ENCODE measurements at places on chromosomes 3 and 15.
A peak's percentile ranks its signal among the peaks of the same experiment; 100 is the strongest.

DNA sequence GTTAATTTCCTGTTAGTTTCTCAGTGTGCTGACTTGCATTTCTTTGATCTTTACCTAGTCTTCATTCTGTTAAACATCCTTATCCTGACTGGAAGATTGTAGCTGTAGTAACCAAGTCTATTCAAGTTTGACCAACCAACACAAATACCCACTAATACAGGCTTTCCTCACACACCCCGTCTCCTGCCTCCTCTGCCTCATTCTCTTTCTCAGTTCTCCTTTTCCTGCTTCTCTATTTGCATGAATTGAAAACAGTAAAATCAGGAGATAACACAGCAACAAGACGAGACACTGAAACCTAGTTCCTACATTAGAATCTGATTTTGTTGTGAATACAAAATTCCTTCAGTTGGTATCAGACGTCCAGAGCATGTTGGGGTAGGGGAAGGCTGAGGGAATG lies 116.9 kb upstream of the ARPP21 start:
- no peak for DNase-seq

- no peak for DNase-seq
These were observed 154.9 kb upstream of the ANKRD28 start for GRCh38 chr3:15952543-15953175.

DNA sequence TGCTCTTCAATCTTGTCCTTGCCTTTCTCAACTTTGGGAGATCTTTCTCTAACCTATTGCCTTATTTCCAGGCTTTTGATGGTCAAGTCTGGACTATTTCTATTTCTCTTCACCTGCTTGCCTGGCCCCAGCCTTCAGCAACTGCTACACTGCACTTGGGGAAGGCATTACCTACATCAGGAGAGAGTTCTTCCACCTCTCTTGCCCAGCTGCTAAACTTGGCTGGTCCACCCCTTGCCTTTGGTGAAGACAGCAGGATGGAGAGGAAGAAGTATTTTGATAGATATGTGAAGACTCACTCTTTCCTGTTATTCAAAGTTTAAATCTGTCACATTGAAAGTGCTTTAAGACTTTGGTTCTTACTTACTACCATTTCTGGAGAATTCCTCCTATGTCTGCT lies 574.8 kb downstream of the ZPLD1 start:
- DNase-seq, result no peak

GRCh38 chr3:167032267-167032876 lies 347.7 kb downstream of the ZBBX start:
- no peak for DNase-seq

DNA sequence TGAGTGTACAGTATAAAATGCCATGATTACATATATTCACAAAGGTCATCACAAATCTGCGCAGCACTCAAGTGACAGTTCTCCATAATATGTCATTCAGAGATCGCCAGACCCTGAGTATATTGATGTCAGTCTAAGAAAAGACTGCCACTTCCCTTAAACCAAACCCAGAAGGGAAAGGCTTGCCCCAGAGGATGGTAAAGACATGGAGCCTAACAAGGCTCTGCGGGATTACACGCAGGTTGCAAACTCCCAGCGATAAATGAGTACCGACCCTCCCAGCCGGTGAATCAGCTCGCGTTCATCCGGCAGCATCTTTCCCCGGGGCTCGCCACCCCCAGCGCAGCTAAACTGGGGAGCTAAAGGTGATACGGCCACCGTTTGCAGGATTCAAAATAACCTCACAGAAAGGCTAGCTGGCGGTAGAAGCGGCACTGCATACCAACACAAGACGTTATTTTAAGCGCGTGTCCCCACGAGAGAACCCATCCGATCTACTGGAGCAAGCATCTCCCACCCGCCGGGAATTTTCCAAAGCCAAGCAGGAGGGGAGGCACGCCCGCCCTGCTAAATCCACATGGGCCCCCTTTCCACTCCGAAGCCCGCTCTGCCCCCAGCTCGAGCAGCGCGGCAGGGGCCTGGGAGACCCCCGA lies 643 bp downstream of the MYO5A start:
- peak; percentile 23 for DNase-seq

DNA sequence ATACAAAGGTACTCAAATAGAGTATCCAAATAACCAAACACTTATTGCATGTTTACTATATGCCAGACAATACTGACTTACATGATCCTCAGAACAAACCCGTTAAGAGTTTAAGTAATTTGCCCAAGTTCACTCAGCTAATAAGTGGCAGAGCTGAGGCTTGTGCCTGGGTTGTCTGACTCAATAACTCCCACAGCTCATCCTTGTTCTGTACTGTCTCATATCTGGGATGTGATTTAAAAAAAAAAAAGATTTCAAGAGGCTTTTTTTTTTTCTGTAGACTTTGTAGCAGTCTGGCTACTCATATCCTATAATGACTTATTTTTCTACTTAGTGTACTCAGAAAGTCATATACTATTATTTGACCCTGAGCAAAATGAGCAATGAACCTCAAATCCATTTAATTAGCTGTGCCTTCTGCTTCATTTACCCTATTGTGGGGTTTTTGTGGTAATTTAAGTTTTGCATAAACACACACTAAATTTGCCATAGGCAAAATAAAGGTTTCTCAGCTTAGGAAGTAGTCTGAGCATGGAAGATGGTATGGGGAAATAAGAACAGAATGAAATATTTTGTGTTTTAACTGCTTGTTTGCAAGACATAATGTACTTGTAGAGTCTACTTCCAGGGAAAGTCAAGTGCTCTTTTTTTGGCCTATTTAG lies 3.1 kb downstream of the NSUN3 start:
- DNase-seq, result no peak

- no peak for DNase-seq
These were observed 324.6 kb upstream of the TLE3 start for GRCh38 chr15:70422342-70422741.

DNA sequence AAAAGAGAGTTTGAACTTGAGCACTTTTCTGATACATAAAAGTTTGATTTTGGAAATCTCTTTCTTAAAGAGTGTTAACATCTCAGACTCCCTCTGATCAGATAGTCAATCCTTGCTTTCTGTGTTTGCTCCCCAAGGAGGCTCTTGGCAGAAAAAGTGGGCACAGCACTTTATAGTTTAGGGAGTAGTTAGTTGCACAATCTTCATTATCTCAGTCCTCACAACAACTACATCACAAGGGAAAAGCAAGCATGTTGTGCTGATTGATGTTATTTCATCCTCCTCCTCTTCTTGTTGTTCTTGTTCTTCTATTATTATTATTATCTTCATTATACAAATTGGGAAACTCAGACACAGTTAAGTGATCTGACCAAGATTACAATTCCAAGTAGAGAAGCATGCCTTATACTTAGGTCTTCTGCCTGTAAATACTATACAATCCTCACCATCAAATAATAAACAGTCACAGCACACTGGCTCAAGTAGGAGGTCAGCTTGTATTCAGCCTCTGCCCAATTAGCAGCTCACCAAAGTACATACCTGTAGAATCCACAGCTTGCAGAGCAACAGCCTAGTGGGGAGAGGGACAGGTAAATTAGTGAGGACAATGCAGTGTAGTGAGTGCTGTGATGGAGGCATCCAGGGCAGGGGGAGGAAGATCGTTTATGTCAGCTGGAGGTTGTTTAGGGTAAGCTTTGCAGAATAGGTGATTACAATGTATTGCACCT lies 304.1 kb upstream of the MME start:
- DNase-seq, result no peak

DNA sequence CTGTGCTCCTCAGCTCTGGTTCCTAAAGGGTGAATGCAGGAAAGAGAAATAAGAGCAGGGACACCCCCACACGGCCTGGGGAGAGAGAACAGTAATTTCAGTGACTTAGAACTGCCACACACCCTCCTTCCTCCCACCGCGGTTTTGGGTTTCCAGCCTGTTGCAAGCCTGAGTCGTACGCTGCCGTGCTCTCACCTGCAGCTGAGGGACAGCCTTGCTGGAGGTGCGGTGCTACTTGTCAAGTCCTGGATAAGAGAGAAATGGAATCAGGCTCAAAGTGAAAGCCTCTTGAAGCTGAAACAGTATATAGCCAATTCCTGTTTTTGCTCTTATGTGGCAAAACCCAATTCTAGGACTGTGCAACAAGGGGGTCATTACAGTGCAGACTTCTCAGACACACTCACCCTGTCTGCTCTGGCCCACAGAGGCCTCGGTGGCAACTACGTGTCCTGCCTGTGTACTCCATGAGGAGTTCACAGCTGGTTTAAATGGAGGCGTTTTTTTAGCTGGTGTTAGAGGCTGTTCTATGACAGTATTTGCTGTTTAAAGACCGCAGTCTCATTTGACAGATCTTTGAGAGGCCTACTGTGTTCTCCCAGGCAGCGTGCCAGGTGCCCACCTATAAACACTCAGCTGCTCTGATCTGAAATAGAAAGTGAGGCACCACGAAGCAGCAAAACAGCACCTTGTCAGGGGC lies 42.9 kb downstream of the TBC1D2B start:
- peak; percentile 21 for DNase-seq

DNA sequence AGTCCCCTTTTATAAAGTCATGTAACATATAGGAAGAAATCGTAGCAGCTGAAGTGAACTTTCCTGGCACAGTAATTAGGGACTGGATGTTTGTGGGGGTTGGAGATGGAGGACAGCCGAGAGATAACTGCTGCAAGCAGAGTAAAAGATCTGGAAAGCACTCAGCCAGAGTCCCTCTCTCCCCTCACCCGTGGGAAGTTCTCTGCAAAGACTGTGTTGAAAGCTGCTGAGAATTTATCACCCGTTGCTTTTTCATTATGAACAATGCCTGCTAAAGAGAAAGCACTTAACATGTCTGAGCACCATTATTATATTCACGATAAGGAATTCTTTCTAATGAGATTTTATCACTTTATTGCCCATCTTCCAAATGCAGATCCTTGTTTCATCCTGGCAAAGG lies 248.8 kb downstream of the SHOX2 start:
- no peak for DNase-seq

- no peak for DNase-seq
These were observed 46.9 kb upstream of the MUC13 start for GRCh38 chr3:124981472-124981871.

- no peak for DNase-seq
These were observed at the start of gene RTP1 for GRCh38 chr3:187197335-187197649. Gene RTP1, plus strand, starts transcription at chr3:187197486. Its CDS starts 30 bp downstream, at chr3:187197516.

DNA sequence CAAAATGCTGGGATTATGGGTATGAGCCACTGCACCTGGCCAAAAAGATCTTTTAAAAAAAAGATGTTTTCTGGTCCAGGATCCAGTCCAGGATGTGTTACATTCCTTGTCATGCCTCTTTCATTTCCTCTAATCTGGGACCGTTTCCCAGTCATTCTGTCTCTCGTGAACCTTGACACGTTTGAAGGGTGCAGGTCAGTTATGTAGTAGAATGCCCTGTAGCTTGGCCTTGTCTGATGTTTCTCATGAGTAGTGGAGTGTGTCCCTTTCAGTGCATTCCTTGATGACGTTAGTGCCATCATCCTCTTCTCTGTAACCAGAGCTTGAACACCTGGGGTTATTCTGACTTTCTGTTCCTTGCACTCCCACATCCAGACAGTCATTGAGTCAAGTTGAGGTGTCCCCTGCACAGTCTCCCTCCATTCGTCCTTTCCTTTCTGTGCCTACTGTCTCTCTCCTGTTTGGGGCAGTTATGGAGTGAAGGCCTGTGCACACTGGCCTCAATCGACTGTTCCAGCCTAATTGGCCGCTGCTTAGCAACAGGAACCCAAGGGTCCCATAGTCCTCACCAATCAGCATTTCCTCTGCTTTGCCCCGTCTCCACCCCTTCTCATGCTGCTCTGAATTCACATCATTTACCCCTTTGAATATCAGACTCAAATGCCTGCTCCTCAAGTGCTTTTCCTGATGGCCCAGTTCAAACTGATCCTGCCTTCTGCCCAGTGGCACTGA lies 5.5 kb downstream of the FAM81A start:
- DNase-seq, result no peak

GRCh38 chr3:126446791-126447190 lies 28.9 kb downstream of the ZXDC start:
- no peak for DNase-seq

GRCh38 chr3:130839813-130840212 lies 54.1 kb upstream of the ATP2C1 start:
- no peak for DNase-seq

GRCh38 chr3:15982667-15983196 lies 185.0 kb upstream of the ANKRD28 start:
- no peak for DNase-seq

- no peak for DNase-seq
These were observed 14.4 kb downstream of the ALDH1L1 start for GRCh38 chr3:126166009-126166408.

DNA sequence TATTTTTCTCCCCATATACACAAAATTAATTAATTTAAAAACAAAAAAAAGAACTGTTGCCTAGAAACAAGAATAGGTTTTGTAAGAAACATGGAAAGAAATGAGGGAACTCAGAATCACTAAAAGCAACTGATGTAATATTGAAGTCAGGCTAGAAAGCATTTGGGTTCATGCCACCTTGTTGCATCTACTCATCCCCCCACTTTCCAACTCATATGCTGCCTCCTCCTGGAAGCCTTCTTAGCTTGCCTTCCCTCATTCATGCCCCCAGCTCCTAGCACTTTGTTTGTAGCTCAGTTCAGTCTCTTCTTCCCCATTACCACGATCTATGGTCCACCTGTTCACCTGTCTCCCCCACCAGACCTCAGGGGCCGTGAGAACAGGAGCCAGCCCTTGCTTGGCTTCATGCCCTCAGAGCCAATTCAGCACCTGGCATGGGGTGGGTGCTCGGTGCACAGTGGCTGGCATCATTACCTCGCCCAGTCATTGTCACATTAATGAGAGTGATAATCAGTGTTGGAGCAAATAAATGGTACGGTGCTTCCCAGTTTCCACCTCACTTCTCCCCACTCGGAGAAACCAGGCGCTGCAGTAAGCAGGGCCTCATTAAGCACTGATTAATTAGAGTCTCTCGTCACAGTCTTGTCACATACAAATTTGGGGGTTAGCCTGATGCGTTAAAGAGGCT lies 62.4 kb upstream of the SLC6A1 start:
- no peak for DNase-seq

GRCh38 chr3:43309372-43310305 lies 23.3 kb downstream of the SNRK start:
- DNase-seq, result no peak

DNA sequence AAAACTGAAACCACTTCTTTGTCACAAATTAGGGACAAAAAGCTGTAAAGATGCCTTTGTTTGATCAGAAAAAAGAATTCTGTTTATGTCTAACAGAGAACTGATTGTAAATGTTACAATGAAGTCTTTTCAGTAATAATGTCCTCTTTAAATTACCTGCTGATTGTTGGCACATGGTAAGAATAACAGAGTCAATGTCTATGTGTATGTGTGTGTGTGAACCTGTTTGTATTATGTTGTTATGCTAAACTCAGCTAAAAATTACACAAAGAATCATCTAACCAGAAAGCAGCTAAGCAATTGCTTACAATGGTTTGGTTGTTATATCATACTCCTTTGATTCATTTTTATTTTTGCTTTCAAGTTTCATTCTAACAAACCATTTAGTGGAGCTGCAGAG lies 159.1 kb upstream of the PDZRN3 start:
- DNase-seq, result no peak

DNA sequence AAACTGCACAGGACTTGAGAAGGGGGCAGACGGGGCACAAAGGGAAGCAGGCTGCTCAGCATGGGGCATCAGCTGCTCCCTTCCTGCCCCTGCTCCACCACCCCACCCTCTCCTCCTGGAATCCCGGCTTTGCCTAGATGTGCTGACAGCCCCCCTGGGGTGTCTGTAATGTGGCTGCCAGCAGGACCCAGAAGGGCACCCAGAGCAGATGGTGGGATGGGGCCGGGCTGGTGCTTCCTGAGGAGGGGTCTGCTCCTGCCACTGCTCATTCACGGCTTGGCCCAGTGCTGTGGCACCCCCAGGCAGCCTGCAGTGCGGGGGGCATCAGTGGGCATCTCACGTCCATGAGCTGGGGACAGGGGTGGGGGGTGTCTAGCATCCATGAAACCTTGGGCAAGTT lies 10.2 kb downstream of the H1-8 start:
- no peak for DNase-seq

All from activated gamma-delta T cell (primary cell).